Gastroesophageal sphincter (tissue), 4 donors: ENCODE measurements at places on chromosomes 11 and 22.

- no peak overlapping the region for H3K4me3 ChIP-seq
- no peak for ATAC-seq
- no peaks in the 10 kb centered on the region for H3K27me3 ChIP-seq
Observed at GRCh38 chr11:113876798-113877669, 1.7 kb upstream of the USP28 start.

DNA sequence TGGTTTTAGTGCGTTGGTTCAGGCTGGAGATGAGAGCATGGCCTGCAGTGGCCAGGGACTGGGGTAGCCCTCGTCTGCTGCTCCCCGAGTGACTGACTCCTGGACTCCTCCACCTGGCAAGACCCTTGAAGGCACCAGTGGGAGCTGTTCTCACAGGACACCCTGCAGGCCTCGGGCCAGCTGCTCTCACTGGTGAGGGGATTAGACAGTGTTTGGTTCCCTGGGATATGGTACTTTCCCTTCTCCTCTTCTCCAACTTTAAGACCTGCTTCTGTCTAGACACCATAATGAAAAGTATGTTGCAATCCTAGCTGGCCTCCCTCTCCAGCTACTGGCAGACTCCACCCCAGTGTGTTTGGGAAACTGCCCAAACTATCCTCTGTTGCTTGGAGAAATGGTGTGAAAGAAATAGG, 168.8 kb upstream of the CADM1 start:
- no peak overlapping the region for H3K4me3 ChIP-seq
- H3K4me1 ChIP-seq = no peaks in the 10 kb centered on the region
- no peaks in the 10 kb centered on the region for H3K27me3 ChIP-seq

- H3K27ac ChIP-seq = no peak overlapping the region
- no peaks in the 10 kb centered on the region for H3K36me3 ChIP-seq
Observed at GRCh38 chr11:1853376-1854131, 670 bp downstream of the LSP1 start.

DNA sequence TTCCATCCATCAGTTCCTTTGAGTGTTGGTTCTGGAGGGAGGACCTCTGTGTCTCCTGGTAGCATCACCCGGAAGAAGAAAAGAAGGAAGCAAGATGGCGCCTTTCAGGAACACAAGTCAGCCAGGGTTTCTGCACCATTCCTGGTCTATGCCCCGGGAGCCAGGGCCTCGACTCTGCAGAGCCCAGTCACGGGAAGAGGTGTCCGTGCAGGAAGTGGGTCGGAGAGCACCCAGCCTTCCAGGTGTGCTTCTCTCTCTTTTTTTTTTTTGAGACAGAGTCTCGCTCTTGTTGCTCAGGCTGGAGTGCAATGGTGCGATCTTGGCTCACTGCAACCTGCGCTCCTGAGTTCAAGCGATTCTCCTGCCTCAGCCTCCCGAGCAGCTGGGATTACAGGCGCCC, 21.2 kb downstream of the MRPL21 start:
- no peak overlapping the region for H3K27ac ChIP-seq
- H3K4me1 ChIP-seq = no peaks in the 10 kb centered on the region
- H3K36me3 ChIP-seq = no peaks in the 10 kb centered on the region
